ENCODE measurements at places on chromosomes 16 and 17. TPM values are rescaled to one million over a fixed set of nuclear protein-coding genes. Genes with fewer than 3 reads are reported as not detected.
A peak's percentile ranks its signal among the peaks of the same experiment; 100 is the strongest.

DNA sequence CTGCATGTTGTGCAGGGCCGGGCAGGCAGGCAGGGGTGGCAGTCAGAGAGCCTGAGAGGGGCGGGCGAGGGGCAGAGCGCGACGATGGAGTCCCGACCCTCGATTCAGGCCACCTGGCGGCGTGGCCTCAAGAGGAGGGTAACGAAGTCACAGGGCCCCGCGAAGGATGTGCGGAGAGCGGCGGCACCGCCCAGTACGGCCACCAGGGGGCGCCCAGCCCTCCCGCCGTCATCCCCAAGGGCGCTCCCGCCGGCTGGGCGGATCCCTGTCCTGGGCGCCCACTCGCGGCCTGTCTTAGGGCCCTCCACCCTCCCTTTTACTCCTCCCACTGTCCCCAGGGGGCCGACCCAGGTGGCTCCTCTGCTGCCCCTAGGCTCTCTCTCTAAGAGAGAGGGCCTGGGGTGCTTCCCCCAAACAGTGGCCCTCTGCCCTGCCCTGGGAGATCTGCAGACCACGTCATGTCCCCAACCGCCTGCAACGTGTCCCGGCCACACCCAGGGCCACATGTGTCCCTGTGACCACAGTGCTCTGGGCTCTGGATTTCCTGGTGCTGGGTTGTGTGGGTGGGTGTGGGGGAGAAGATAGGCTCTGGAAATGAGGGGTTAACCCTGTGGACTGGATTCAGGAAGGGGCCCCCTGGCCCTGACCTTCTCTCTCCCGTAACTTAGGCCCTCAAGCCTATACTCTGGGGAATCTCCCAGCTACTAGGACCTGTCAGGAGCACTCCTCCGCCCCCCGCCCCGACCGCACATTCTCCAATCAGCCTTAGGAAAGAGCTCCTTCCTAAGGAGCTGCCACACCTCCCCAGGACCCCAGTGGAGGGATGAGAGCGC is 5.9 kb downstream of the DPEP2 start:
- no peak for DNase-seq

The KAT8 gene
- 38.3 TPM for total RNA-seq

DNA sequence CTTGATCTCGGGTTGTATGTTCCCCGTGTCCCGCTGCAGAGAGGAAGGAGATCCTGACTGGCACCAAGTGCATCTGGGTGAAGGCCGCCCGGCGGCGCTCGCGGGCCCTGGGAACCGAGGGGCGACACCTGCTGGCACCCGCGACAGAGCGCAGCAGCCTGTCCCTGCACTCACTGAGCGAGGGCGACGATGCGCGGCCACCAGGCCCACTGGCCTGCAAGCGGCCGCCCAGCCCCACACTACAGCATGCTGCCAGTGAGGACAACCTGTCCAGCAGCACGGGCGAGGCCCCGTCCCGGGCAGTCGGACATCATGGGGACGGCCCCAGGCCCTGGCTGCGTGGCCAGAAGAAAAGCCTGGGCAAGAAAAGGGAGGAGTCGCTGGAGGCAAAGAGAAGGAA is 7.5 kb downstream of the BTBD17 start:
- no peak for DNase-seq

DNA sequence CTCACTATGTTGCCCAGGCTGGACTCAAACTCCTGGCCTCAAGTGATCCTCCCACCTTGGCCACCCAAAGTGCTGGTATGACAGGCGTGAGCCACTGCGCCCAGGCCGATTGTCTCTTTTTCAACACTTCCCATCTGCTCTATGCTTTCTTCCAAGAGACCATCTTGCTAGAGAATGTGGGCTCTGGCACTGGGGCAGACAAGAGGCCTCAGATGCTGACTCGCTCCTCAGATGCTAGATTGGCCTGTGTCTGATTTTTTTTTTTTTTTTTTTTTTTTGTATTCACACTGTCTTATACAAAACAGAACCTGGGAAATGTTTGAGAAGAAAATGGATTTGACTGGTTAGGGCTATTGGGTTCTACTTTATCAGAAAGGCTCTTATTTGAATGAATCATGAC is 58.2 kb downstream of the CYB5D2 start:
- DNase-seq, result no peak

- peak; percentile 77 for DNase-seq
Measured at GRCh38 chr17:72411124-72411563, 290.3 kb downstream of the SOX9 start.

The HSD11B2 gene
- total RNA-seq, result 2.2 TPM

DNA sequence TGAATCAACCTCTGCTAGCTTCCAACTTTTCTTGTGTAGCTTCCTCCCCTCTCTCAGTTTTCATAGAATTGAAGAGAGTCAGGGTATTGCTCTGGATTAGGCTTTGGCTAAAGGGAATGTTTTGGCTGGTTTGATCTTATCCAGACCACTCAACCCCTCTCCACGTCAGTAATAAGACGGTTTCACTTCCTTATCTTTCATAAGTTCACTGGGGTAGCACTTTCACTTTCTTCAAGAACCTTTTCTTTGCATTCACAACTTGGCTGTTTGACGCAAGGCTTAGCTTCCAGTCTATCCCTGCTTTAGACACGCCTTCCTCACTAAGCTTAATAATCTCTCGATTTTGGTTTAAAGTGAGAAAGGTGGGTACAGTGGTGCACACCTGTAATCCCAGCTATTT is 29.7 kb upstream of the OR1A2 start:
- DNase-seq, result no peak

DNA sequence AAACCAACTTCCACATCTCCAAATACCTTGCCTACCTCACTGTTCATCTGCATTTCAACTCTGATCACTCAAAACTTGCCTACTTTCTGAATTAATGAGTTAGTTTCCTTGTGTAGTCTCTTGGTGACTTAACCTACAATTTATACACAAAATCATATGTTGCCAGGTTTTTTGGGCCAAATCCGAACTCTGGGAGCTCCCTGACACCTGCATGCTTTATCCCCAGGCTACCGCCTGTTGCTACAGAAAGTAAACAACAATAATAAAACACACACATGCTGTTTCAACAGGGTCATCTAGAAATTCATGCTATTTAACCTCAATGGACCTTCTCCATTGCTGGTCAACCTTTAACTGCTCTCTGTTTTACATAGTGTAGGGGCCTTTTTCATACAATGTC is 104.5 kb upstream of the AXIN2 start:
- no peak for DNase-seq

The NPTX1 gene
- total RNA-seq, result not detected

GRCh38 chr16:86398622-86399021 is 111.7 kb upstream of the FOXF1 start:
- no peak for DNase-seq

The NOS2 gene
- total RNA-seq, result 0.07 TPM

- no peak for DNase-seq
Measured at GRCh38 chr17:2191785-2192184, 111.8 kb downstream of the SMG6 start.

DNA sequence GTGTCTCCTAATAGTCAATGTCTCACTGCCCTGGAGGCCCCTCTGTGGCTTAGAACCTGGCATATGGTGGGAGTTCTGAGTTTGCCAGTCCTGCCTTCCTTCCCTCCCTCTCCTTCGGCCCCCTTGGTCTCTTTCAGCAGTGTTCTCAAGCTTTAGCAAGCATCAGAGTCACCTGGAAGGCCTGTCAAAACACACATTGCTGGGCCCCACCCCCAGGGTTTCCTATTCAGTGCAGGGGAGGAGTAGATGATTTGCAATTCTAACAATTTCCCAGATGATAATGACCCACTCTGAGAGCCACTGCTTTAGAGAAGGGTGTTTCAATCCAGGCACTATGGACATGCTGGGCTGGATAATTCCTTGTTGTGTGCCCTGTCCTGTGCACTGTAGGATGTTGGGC is 26.4 kb upstream of the TMEM220 start:
- DNase-seq, result no peak

DNA sequence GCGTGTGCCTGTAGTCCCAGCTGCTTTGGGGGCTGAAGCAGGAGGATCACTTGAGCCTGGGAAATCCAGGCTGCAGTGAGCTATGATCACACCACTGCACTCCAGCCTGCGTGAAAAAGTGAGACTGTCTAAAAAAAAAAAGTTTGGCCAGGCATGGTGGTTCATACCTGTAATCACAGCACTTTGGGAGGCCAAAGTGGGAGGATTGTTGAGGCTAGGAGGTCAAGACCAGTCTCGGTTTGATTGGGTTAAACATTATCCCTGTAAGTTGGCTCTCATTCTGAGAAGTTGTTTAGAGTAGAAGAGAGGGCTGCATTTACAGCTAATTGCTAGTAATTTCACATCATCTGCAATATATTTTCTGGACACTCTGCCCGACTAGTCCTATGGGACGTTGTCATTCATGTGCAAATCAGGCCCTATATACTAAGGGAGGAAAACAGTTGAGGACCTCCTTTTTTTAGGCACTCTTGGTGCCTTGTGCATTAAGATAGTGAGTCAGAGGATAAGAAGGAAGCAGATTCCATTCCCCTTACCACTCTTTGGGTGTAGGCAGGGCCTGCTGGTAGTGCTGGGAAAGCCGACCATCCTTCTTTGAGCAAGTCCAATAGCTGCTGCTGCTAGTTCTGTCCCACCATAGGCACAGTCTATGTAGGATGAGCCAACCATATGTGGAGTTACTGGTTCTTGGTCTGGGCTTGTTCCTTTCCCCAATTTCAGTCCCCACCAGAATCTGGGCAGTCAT is 18.7 kb downstream of the HMOX2 start:
- no peak for DNase-seq

The TBC1D3L gene
- 2.8 TPM for total RNA-seq

DNA sequence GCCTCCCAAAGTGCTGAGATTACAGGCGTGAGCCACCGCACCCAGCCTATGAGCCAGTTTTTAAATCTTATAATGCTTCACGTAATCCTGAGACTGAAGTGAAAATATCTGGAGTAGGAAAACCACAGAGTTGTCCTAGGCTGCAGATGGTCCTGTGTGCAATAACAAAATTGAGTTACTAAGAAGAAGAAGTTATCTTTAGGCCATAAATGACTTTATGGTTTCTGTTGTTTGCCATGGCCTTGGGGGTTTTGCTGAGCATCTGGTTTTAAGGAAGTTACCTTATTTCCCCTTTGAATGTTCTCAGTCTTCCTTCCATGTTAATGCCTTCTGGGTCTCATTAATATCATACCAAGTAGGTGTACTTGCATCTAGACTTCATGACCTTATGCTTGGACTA is 16.5 kb downstream of the NMT1 start:
- no peak for DNase-seq

DNA sequence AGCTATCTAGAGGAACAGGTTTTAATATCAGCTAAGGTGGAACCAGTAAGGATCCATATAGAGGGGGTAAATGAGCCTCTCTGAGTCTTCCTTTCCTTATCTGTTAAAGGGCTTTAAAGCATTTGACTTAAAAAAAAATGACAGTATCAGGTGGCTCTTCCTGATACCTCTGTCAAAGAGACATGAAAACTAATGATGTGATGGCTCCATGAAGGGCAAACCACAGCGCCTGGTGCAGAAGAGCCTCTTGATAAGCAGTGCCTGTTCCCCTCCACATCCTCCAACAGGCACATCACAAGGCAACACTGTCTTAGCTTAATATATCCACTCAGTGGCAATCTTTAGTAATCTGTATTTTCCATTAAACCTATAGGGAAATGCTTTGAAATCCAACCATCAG is 68.9 kb downstream of the USP31 start:
- no peak for DNase-seq

The TSNAXIP1 gene
- total RNA-seq, result 0.52 TPM

GRCh38 chr17:73338050-73338521 is 26.3 kb upstream of the CDC42EP4 start:
- no peak for DNase-seq

- no peak for DNase-seq
Measured at GRCh38 chr17:55304171-55304859, 39.6 kb downstream of the HLF start.

- DNase-seq, result peak; percentile 95
Measured at GRCh38 chr17:62819511-62820221, 11.6 kb upstream of the MARCHF10 start.

DNA sequence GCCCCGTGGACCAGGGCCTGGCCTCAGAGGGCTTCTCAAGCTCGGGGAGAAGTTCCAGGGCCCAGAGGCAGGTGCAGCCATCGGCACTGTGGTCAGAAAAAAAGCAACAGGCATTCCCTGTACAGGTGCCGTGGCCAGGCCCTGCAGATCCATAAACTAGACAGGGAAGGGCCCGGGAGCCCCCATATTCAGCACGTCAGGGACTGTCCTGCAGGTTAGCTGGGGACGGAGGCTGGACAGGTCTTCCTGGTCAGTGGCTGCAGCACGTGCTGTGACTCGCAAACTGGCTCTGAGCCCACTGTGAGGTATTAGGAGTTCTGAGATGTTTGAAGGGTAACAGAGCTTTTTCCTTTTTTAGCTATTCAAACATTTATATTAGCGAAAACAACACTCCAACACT is 15.0 kb upstream of the C16orf95 start:
- no peak for DNase-seq

DNA sequence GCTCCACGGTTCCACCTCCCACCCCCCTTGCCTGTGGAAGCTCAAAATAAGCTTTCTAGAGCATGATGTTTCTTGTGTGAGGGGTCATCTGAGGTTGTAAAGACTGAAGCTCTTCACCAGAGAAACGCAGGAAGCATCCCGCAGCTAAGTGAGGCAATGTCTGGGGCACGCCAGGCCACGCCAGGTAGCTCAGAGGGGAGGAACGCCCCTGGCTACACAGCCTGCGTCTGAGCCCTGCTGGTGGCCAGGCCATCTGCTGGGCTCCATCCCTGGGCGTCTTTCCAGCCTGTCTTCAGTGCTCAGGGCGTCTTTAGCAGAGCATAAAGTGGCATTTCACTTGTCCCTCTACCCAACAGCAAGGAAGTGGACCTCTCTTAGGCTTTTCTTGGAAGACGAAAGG is 15.2 kb downstream of the SOCS3 start:
- no peak for DNase-seq

The TMEM88 gene
- 19.8 TPM for total RNA-seq

DNA sequence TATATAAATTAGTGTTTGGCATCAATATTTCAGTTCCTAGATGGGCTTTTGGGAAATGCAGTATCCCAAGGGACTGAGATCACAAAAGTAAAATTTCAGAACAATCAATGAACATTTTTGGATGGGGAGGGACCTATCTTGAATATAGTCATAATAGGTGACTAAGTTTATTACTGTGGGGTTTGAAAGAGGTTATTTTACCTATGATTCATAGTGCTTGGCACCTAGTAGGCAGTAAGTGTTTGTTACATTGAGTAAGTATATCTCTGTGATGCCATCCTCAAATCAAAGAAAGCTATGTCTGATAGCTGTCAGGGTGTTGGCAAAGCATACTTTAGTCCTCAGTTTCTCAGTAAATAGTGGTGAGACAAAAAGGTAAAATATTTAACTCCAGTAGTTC is 36.9 kb downstream of the ZNF207 start:
- DNase-seq, result no peak

Data from epithelial cell of proximal tubule (primary cell).